ENCODE measurements at places on chromosomes 6 and 20. TPM values are rescaled to one million over a fixed set of nuclear protein-coding genes. Genes with fewer than 3 reads are reported as not detected.

- no peaks in the 10 kb centered on the region for H3K36me3 ChIP-seq
- no peak overlapping the region for H3K27ac ChIP-seq
These were observed 30.0 kb downstream of the KCNG1 start for GRCh38 chr20:50992733-50993457.

The SLC13A3 gene
- 0.39 TPM for total RNA-seq

DNA sequence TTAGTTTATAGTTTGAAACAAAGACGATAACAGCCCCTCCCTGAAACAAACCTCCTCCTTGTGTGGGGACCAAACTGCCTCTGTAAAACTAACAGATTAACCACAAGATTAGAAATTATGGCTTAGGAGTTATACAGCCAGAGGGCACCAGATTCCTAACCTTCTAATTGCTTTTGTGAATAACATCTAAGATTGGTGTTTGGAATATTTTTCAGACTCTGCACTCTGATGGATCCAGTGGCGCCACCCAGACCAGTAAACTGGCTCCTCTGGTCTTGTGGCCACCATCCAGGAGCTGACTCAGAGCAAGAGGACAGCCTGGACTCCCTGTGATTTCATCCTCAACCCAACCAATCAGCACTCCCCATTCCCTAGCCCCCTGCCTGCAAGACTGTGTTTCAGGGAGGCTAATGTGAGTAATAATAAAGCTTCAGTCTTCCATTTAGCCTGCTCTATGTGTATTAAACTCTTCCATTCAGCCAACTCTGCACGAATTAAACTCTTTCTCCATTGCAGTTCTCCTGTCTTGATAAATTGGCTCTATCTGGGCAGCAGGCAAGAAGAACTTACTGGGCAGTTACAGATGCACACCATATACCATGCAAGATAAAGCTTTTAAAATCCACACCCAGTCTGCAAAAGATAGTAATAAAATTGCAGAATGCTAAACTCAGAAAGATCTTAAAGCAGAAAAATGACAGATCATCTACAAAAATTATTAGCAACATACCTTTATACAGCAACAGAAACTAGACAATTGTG is 58.5 kb upstream of the SLC22A16 start:
- no peaks in the 10 kb centered on the region for H3K27me3 ChIP-seq
- no peak overlapping the region for H3K4me3 ChIP-seq
- H3K36me3 ChIP-seq: no peaks in the 10 kb centered on the region
- peaks cover 17% of the 10 kb centered on the region for H3K4me1 ChIP-seq
- no peak overlapping the region for H3K27ac ChIP-seq

- H3K4me1 ChIP-seq: peaks cover 8% of the 10 kb centered on the region
- peak; percentile 61 for DNase-seq
- H3K27ac ChIP-seq: no peak overlapping the region
- no peaks in the 10 kb centered on the region for H3K27me3 ChIP-seq
- H3K36me3 ChIP-seq: no peaks in the 10 kb centered on the region
These were observed 13.6 kb upstream of the ZNF335 start for GRCh38 chr20:45985573-45985972.

GRCh38 chr20:63290677-63291472 is 2.1 kb upstream of the COL20A1 start:
- H3K36me3 ChIP-seq: no peaks in the 10 kb centered on the region
- H3K4me1 ChIP-seq: 0 out of 2 replicates have a peak, but pooled peaks cover 5% of the 10 kb centered on the region
- no peak overlapping the region for H3K4me3 ChIP-seq
- DNase-seq: peak; percentile 84
- no peaks in the 10 kb centered on the region for H3K27me3 ChIP-seq

The MROH8 gene
- 2.6 TPM for total RNA-seq

DNA sequence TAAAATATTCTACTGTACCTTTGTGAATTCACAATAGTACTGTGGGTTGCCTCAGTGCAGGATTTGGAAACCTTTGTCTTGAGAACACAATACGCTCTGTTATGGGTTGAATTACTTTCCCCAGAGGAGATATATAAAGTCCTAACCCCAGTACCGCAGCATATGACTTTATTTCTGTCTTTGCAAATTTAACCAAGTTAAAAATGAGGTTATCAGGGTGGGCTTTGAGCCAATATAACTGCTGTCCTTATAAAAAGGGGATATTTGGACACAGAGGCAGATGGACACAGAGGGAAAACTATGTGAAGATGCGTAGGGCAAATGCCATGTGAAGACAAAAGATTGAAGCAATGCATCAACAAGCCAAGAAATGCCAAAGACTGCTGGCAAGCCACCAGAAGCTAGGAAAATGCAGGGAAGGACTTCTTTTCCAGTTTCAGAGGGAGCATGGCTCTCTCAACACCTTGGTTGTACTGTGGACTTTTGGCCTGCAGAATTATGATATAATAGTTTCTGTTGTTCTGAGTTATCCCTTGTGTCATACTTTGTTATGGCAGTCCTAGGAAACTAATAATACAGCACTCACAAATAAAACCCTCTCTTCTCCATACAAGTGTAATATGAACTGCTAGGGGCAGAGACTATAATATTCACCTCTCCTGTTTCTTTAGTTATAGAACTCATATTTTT is 292.6 kb upstream of the SPTLC3 start:
- no peak overlapping the region for H3K27ac ChIP-seq
- no peaks in the 10 kb centered on the region for H3K27me3 ChIP-seq
- H3K4me1 ChIP-seq: no peaks in the 10 kb centered on the region
- no peak for DNase-seq
- H3K36me3 ChIP-seq: no peaks in the 10 kb centered on the region

- no peaks in the 10 kb centered on the region for H3K36me3 ChIP-seq
- no peaks in the 10 kb centered on the region for H3K4me1 ChIP-seq
- no peak for DNase-seq
- H3K4me3 ChIP-seq: no peak overlapping the region
These were observed 315.7 kb upstream of the NT5E start for GRCh38 chr6:85134172-85134571.

The CBLN4 gene
- total RNA-seq: not detected

DNA sequence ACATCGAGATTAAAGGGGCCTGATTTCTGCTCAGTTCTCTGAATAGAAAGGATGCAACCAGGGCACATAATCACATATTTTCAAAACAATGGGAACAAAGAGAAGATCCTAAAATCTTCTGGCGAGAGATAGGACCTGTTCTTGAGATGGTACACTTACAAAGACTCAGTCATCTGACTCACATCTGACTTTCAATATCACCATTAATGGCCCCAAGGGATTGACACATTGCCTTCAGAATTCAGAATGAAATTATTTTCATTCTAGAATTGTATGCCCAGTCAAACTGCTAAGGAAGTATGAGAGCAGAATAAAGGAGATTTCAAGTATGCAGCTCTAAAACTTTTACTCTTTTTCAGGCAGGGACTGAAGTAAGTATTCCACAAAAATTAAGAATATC is 240.7 kb upstream of the POU3F2 start:
- H3K27ac ChIP-seq: no peak overlapping the region
- no peaks in the 10 kb centered on the region for H3K27me3 ChIP-seq
- DNase-seq: no peak
- H3K36me3 ChIP-seq: no peaks in the 10 kb centered on the region
- no peaks in the 10 kb centered on the region for H3K4me1 ChIP-seq

The NINL gene
- 11.2 TPM for total RNA-seq

- no peaks in the 10 kb centered on the region for H3K36me3 ChIP-seq
- DNase-seq: peak; percentile 25
These were observed 151.2 kb downstream of the ANKRD60 start for GRCh38 chr20:58077282-58077681.

The THEMIS gene
- not detected for total RNA-seq

The OPRM1 gene
- not detected for total RNA-seq

GRCh38 chr6:110216140-110216539 is 35.9 kb downstream of the CDC40 start:
- no peaks in the 10 kb centered on the region for H3K36me3 ChIP-seq
- H3K27ac ChIP-seq: no peak overlapping the region
- H3K27me3 ChIP-seq: no peaks in the 10 kb centered on the region
- no peak for DNase-seq
- no peaks in the 10 kb centered on the region for H3K4me1 ChIP-seq

The OXT gene
- total RNA-seq: 1.9 TPM

- no peak overlapping the region for H3K4me3 ChIP-seq
- no peaks in the 10 kb centered on the region for H3K27me3 ChIP-seq
- no peak overlapping the region for H3K27ac ChIP-seq
These were observed 198.5 kb upstream of the TAB2 start for GRCh38 chr6:149118737-149119653.

GRCh38 chr20:38001981-38002380 is 31.3 kb downstream of the TTI1 start:
- H3K27ac ChIP-seq: no peak overlapping the region
- peaks cover 13% of the 10 kb centered on the region for H3K36me3 ChIP-seq
- DNase-seq: no peak
- H3K27me3 ChIP-seq: no peaks in the 10 kb centered on the region

The RAB5IF gene
- total RNA-seq: 279 TPM

DNA sequence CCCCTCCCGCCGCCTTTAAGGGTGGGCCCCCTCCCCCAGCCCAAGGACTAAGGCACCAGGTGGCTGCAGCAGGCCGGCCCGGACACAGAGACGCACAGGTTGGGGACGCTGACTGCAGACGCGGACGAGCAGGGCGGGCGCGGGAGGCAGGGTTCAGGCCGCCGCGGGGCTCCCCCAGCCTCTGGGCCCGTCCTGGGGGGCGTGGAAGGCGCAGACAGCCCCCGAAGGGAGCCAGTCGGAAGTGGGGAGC is 9.3 kb downstream of the DUSP15 start:
- peaks cover 16% of the 10 kb centered on the region for H3K4me1 ChIP-seq
- H3K4me3 ChIP-seq: peak overlapping the region; percentile 75
- H3K27ac ChIP-seq: no peak overlapping the region
- H3K27me3 ChIP-seq: no peaks in the 10 kb centered on the region
- no peaks in the 10 kb centered on the region for H3K36me3 ChIP-seq
